Hematopoietic multipotent progenitor cell treated with erythropoietin and hydrocortisone succinate and interleukin-3 and kit ligand, for 8 days (in vitro differentiated cells): ENCODE measurements at places on chromosomes 13 and 19.

GRCh38 chr19:18469069-18469846, 31.3 kb upstream of the ISYNA1 start:
- peak; percentile 62 for DNase-seq

GRCh38 chr13:35354285-35354684, 122.2 kb downstream of the MAB21L1 start:
- DNase-seq, result no peak

GRCh38 chr19:15398501-15399233, 19.1 kb upstream of the AKAP8 start:
- no peak for DNase-seq

- no peak for DNase-seq
Observed at GRCh38 chr13:102386461-102386860, 15.4 kb downstream of the FGF14 start.

DNA sequence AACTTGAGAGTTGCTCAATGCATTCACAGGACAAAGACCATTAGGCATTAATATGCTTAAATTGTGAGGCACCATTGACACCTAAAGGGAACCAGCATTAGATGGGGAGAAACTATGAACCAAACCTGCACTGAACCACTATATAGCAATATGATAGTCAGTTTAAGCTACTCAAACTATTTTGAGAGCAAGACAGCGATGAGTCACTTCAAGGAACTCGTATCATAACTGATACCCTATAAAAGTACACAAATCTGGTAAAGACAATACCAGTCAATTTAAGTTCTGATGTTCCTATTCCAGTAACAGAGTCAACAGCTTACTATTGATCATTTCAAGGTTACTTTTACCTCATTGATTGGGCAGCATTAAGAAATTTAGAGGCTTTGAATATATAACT, 151.3 kb upstream of the ATXN8OS start:
- DNase-seq, result no peak

- DNase-seq, result no peak
Observed at GRCh38 chr13:55816976-55817601, 1323.6 kb upstream of the PRR20A start.

GRCh38 chr19:7307590-7308218, 13.5 kb upstream of the INSR start:
- no peak for DNase-seq

GRCh38 chr19:23436944-23437343, 41.7 kb upstream of the ZNF91 start:
- peak; percentile 8 for DNase-seq

GRCh38 chr13:59178344-59178743, 985.4 kb downstream of the DIAPH3 start:
- no peak for DNase-seq

DNA sequence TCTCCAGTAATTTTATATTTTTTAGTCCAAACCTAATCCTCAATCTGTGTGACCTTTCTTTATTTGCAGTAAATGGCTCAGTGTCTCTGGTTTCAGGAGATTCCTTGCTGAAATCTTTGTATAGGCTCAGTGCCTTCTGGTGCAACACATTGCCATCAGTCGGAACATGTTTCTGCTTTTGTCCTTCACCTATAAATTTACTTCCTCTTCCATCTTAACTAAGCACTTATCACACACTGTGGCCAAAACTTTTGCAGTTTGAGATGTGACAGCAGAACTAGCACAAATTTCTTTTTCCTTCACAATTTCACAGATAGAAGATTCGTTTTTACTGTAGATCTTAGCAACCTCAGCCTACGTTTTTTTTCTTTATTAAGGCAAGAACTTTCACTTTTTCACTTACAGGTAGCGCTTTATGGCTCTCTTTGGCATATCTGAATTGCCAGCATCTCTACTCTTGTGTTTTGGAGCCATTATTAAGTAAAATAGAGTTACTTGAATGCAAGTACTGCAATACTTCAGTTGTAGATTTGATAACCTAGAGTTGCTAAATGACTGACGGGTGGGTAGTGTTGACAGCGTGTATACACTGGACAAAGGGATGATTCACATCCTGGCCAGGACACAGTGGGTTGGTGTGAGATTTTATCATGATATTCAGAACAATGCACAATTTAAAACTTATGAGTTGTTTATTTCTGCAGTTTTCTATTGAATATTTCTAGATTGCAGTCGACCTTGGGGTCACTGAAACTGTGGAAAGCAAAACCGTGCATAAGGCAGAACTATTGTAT, 44.3 kb downstream of the NDFIP2 start:
- DNase-seq, result peak; percentile 55

- DNase-seq, result no peak
Observed at GRCh38 chr19:2140138-2140569, 11.2 kb downstream of the AP3D1 start.

DNA sequence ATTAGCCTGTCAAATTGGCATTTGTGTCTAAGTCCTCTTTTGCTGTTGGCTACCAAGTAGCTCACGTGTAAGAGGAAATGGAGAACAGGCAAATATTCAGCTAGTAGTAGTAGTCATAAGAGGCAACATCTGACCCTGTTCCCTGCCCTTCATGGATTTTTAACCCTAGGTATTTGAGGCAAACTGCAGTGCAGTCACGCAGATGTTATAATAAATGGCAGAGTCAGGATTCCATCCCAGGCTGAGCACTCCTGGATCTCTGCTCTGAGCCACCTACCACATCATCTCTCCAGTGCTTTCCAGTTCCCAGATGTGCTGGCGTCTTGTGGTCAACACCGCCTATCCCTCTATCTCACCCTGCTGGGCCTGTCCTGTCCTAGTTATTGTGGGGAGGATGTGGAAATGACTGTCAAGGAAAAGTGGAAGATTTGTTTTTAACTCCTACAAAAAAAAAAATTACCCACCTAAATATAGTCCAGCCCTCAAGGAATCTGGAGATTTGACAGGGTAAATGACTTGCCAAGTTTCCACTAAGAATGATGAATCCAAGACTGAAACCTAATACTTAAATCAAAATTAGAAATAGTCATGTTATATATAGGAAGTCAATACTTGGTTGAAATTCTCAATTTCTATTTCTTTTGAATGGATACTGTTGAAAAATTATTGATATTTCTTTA, 322.9 kb downstream of the GPC6 start:
- DNase-seq, result no peak

GRCh38 chr13:96960379-96960778, 33.9 kb downstream of the OXGR1 start:
- no peak for DNase-seq

DNA sequence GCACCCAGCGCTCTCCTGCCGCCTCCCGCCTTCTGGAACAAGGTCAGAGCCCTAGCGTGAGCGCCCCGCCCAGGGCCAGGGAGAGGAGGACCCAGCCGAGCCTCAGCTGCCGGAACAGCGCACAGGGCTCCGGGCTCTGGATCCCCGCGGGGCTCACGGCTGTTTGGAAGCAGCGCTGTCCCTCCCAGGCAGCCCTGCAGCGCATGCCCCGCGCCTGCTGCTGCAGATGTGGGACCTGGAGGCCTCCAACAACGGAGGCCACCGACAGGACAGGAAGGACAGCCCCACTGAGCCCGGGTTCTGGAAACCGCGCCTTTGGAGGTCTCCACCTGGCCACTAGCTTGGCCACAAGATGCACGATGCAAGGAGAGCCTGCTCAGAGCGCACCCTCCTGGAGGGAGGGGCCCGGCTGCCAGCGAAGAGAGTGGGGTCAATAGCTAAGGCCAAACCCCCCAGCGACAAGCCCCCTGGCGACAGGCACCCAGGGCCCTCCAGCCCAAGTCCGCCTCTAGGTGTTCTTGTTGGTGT, 12.6 kb downstream of the ZSCAN18 start:
- no peak for DNase-seq

GRCh38 chr13:78655906-78656305, 3.0 kb downstream of the OBI1 start:
- no peak for DNase-seq

GRCh38 chr19:3987619-3988371, 2.5 kb upstream of the EEF2 start:
- DNase-seq, result peak; percentile 91

GRCh38 chr19:3660493-3661219, 34.1 kb upstream of the CACTIN start:
- DNase-seq, result no peak

- DNase-seq, result no peak
Observed at GRCh38 chr13:48778610-48779009, 124.9 kb downstream of the CYSLTR2 start.
